HepG2 (cell line): ENCODE measurements at places on chromosomes 1 and 21. TPM values are rescaled to one million over a fixed set of nuclear protein-coding genes. Genes with fewer than 3 reads are reported as not detected.

DNA sequence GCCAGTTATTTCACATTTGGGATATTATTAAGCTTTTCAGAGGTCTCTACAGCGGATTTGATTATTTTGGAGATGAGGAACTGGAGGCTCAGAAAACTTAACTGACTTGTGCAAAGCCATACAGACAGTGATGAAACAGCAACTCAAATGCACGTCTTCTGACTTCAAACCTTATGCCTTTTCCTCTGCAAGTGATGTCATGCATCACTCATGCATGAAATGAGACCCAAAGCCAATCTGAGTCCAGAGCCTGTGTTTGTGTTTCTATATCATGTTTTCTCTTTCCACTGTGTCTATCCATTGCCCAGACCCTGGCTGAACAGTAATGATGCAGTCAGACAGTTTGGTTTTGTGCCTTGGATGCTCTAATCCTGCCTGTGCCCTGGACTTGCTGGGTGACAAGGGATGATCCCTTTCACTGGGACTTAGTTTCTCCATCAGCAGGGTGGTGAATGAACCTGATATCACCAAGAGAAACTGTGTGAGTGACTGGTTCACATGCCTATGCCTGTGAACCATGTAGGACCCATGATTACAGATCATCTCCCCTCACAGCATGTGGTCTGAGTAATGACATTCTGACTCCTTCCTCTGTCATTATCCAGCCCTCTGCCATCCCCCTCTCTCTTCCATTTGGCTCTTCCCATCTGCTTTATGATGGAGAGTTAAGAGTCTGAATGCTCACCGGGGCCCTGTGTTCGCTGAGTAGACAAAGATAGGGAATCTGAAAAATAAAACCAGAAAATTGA lies 33.4 kb downstream of the SLAMF6 start:
- DNase-seq, result no peak

DNA sequence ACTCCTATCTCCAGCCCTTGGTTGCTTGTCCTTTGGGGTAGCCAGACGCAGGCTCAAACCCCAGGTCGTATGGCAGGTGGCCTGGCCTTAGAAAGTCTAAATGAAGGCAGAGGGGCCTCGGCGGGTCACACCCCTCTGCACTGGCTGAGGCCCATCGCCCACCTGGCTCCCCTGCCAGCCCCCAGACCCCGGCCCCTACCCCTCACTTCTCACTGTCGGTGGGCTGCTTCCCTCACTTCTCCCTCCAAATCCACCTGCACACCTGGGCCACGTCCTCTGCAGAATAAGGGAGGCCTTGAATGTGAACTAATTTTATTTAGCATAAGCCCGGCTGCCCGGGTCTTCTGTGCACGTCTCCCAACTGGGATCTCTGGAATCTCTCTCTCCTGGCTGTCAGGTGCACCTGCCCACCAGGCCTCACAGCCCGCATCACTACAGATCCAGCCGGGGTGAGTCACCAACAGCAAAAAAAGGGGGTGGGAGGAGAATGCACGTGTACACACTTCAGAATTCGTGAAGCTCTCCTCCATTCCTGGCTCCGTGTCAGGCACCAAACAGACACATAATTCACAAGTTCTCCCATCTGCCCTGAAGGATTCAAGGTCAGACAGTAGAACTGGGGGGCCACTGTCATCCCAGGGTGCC lies 107.5 kb upstream of the SIM2 start:
- no peak for DNase-seq

The SPATA1 gene
- 1.1 and 1.4 TPM in 2 replicates for total RNA-seq

The RSPO1 gene
- total RNA-seq, result not detected in 2 replicates
